Hematopoietic multipotent progenitor cell treated with erythropoietin and hydrocortisone succinate and interleukin-3 and kit ligand, for 6 days (in vitro differentiated cells): ENCODE measurements at places on chromosomes 2 and 18.

DNA sequence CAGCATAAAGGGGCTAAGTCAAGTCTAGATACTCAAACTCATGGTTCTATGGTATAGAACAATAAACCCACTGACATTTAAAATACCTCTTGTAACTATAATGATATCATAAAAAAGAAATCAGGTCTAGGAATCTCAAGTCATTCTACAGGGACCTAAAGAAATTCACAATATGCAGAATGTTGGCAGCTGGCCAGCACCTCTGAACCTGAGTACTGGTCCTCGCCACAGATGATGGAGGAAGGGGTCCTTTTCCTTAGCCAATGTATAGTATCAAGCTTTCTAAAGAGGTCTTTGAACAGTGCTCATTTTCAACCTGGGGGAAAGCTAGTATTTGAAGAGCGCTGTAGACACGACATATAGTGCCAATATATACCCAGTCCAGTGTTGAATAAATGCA is 108.4 kb upstream of the ITGB6 start:
- no peak for DNase-seq

DNA sequence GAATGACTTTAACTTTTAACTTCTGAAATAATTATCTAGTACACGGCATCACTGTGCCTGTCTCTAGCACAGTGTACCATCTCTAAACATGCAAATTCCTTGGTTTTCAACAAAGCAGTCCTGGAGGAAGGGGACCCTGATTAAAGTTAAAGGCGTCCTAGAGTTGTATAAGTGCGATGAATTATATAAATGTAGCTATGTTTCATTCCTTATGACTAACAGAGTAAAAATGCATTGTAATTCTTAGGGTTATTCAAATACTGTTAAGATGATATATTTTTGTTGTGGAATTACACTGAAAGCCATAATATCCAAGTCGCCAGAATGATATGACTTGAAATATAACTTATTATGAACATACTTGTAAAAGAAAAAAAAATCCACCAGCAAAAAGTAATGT is 544.9 kb upstream of the LINC00305 start:
- DNase-seq, result no peak

DNA sequence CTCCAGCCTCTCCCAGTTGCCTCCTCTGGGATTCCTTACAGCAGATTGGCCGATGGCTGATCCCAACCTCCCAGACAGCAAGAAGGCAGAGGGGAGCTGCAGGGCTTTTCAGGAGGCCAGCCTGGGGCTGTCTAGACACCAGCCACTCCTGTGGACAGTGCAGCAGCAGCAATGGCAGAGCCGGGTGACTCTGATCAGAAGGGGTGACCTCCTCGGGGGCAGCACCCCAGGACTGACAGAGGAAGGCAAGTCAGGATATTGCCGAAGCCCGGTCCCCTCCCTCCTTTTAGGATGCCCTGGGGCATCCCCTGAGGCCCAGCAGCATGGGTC is 84.5 kb downstream of the INHBB start:
- DNase-seq, result no peak

DNA sequence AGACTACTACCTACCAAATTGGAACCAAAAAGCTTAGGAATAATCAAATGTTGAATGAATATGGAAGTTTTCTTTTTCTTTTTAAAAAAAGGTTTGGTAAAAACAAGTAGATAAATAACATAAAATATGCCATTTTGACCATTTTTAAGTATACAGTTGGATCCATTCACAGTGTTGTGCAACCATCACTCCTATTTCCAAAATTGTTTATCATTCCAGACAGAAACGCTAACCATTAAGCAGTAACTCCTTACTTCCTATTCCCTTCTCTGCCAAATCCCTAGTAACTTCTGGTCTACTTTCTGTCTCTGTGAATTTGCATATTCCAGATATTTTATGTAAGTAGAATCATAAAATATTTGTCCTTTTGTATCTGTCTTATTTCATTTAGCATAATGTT is 39.8 kb downstream of the CD302 start:
- DNase-seq, result no peak

- no peak for DNase-seq
Observed at GRCh38 chr2:133553251-133553650, 15.0 kb downstream of the NCKAP5 start.

DNA sequence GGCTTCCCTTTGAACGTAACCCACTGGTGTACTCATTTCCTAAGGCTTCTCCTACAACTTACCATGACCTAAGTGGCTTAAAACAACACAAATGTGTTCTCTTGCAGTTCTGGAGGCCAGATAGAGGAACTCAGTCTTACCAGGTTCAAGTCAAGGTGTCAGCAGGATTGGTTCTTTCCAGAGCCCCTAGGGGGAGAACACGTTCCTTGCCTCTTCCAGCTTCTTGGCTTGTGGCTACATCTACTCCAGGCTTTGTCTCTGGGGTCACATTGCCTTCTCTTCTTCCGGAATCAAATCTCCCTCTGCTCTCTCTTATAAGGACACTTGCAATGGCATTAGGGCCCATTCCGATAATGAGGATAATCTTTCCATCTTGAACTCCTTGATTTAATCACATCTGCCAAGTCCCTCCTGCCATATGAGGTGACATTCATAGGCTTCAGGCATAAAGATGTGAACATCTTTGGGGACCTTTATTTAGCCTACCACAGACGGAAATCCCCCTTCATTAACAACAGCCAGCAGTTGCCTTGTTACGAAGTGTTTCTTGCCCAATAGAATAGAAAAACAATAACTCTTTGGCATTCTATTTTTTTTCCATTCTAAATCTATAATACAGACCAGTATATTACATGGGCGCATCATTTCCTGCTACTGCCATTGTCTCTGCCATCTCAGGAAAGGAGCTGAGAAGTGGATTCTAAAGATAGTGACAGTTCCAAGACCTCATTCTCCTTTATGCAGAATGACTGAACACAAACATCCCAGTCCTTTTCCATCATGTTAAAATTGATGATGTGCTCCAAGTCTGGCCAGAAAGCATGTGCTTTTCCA is 362.0 kb downstream of the ZNF521 start:
- peak; percentile 2 for DNase-seq

- no peak for DNase-seq
Observed at GRCh38 chr2:64189167-64189566, 44.9 kb upstream of the PELI1 start.

DNA sequence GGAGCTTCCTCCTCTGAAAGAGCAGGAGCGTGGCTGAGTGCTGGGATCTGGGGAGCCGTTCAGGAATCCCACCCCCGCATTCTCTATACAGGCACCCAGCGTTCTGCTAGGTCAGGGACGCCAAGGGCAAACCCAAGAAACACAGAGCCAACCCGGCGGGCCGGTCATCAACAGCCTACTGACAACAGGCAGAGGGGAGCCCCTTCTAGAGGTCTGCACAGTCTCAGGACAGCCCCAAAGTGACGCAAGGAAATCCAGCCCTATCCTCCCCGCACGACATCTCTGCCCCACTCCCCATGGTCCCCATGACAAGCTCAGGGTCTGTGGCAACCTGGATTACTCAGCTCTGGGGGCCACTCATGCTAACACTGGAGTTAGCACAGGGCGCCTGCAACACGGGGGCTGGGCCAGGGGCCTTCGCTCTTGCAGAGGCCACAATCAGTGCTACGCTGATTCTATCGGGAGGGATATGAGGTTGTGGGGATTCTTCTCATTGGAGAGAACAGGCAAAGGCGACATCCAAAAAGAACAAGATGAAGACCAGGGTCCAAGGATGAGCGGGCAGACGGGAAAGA is 81.6 kb downstream of the PXDN start:
- DNase-seq, result no peak

- no peak for DNase-seq
Observed at GRCh38 chr2:171072164-171072563, 88.5 kb downstream of the TLK1 start.

DNA sequence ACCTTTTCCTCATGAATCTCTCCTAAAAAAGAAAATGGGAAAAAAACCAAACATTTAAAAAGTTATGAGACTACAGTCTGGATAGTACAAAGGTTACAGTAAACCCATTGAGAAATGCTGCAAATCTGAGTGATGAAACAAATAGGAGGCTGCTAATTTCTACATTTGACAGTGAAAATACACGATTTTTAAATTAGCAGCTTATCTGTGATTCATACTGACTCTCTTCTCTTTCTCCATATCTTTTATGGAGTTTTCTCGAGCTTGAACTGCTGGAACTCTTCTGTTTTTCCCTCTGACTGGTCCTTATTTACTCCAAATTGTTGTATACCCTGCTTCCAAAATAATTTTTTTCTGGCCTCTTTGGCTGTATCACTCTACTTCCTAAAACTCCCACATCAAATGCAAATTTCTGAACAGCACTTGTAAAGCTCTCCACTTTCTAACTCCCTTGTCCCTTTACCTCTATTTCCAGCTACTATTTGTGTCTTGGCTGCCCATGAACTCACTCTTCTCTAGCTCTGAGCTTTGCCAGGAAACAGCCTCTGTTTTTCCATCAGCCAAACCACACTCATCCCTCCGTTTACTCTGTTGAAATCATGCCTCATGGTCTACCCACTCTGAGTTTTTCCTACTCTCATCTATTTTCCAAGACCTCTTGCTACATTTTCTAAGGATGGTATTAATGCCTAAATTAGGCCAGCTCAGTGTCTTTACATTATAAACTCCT is 73.7 kb downstream of the RBMS1 start:
- no peak for DNase-seq

DNA sequence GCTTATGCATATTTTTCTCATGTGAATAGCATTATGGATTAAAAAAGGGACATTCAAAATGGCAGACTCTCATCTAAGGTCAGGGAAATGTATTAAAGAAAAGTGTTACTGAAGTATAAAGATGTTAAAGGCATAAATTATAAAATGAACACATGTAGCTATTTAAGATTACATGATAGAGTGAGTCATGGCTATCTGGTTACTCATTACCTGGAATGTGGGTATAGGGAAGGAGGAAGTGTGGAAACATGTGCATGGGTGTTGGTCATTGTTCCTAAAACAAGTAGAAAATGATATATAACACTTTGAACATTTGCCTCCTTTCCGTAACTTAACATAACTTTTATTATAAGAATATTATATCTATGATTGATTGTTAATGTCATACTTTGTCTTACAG is 66.4 kb downstream of the MYO1B start:
- DNase-seq, result no peak

GRCh38 chr2:178377046-178377445 is 73.9 kb downstream of the PRKRA start:
- no peak for DNase-seq

DNA sequence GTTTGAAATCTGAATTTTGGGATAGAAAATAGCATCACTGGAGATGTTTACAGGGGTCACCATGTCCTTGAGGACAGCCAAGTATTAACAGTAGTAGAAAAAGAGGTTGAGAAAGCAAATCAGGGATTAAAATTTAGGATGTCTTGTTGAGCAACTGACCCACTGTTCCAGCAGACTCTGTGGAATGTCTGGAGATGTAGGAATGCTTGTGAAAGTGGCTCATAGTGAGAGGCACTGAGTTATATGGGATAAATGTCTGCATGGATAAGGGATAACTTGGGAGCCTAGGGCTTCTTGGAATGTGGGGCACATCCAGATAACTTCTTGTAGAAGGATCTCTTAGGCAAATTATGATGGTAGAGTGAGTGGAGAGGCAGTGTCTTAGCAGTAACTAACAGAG is 495.0 kb downstream of the TMX3 start:
- no peak for DNase-seq

DNA sequence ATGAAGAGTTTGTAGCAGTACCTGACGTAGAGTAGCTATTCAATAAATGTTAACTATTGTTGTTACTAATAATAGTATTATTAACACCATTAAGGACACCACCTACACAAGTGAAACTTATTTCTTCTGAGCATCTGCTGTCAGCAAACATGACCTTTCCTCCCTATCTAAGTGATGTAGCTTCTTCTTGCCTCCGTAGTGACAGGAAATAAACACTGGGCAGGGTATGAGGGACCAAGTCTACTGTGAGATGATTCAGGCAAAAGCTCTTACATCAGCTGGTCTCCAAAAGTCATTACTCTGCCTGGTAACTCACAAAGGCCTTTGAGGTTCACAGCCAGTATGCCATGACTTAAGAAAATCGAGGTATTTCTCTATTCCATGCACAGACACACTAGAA is 750.5 kb downstream of the CPS1 start:
- DNase-seq, result no peak

GRCh38 chr2:241618829-241619228 is 18.1 kb downstream of the THAP4 start:
- DNase-seq, result no peak

DNA sequence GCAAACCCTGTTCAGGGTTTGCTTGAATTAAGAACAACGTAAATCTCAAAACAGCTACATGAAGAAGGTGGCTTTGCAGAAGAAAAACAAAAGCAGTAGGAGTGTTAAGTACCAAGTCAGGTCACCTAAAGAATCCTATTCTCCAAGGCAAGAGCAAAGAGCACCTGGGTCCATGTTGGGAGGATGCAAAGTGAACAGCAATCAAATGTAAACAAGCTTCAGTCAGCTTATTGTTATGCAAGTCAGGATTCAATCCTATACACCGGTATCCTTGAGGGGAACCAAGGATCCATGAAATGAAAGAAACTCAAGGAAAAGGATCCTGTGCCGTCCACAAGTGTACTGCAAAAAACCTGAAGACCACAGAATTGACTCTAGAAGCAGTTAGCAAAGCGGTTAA is 261.0 kb upstream of the DDX18 start:
- DNase-seq, result no peak

GRCh38 chr2:221853297-221853696 is 281.2 kb upstream of the EPHA4 start:
- no peak for DNase-seq

GRCh38 chr2:144156736-144157640 is 362.9 kb downstream of the ZEB2 start:
- DNase-seq, result no peak

GRCh38 chr2:180463608-180464007 is 456.5 kb upstream of the CWC22 start:
- DNase-seq, result no peak

DNA sequence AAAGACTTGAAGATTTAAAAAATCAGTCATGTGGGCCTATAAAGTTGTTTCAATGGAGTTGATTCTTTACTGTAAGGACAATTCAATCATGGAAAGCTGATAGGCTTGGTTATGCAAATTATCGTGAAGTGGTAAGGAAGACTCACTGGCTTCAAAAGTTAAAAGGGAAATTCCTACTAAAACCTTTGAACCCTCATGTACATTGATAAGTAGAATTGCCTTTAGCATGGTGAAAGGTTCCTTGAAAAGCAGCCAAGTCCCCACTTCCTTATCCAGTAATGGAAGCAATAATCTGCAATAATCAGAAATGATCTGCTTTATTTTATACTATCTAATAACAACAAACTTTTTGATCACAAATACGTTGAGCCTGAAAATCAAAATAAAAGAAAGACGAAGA is 14.4 kb upstream of the CCL20 start:
- no peak for DNase-seq

DNA sequence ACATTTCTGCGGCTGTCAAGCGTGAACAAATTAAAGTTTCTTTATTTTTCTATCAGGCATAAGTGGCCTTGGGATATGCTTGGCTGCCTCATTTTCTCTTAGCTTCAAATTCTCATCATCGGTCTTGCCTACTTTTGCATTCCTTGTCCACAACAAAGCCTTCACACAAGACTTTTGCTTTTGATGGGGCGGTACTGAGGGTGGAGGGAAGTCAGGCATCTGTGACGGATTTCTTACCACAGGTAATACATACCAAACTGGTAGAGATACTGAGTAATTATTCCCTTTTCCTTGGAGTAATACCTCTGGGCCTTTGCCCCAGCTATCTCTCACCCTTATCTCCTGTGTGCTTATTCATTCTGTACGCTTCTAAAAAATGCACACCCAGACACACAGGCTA is 468.3 kb upstream of the RGPD4 start:
- no peak for DNase-seq
